ENCODE measurements at places on chromosomes 2 and 18.
A peak's percentile ranks its signal among the peaks of the same experiment; 100 is the strongest.

GRCh38 chr18:25597476-25597875 is 245.5 kb upstream of the ZNF521 start:
- DNase-seq = no peak

GRCh38 chr2:64108666-64109241 is 35.5 kb downstream of the PELI1 start:
- DNase-seq = no peak

- no peak for DNase-seq
Observed at GRCh38 chr18:79627750-79628294, 51.8 kb upstream of the CTDP1 start.

GRCh38 chr18:54604211-54604610 is 13.2 kb downstream of the DYNAP start:
- no peak for DNase-seq

- DNase-seq = peak; percentile 8
Observed at GRCh38 chr2:126952216-126952615, 53.5 kb downstream of the TEX51 start.

- no peak for DNase-seq
Observed at GRCh38 chr2:3454802-3455201, 64.5 kb downstream of the ADI1 start.

DNA sequence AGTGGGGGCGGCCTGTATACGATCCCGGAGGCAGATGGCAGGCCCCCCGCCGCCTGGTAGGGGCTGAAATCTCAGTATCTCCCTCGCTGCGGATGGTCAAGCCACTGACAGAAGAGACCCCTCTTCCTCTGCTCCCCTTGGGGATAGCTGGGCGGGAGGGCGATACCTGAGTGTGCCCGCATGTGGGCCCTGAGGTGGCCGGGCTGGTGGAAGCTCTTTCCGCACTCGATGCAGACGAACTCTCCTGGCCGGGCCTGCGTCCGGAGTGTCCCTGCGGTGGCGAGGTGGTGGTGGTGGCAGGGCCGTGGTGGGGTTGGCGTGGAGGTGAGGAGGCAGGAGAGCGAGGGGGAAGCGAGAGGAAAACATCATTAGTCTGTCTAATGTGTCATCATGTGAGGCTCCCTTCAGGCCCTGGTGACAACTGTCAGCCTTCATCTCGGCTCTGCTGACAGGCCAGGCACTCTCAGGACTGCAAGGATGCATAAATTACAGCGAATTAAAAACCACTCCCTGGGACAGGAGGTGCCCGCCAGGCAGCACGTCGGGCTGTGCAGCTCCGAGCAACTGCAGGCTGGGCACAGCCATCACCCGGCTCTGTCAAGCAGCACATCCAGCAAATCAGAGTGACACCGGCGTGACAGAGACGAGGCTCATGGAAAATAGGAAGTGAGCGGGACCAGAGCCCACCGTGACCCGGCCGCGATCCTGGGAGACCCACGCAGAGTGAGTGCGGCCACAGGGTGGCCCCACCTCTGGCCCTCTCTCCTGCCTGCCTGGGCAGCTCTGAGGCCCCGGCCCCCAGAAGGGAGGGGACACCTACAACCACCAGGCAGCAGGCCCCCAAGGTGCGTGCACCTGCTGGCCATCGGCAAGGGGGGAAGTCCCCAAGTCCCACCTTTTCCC is 123.5 kb downstream of the ZNF516 start:
- no peak for DNase-seq

GRCh38 chr2:138059487-138060300 is 95.4 kb downstream of the HNMT start:
- DNase-seq = peak; percentile 88

DNA sequence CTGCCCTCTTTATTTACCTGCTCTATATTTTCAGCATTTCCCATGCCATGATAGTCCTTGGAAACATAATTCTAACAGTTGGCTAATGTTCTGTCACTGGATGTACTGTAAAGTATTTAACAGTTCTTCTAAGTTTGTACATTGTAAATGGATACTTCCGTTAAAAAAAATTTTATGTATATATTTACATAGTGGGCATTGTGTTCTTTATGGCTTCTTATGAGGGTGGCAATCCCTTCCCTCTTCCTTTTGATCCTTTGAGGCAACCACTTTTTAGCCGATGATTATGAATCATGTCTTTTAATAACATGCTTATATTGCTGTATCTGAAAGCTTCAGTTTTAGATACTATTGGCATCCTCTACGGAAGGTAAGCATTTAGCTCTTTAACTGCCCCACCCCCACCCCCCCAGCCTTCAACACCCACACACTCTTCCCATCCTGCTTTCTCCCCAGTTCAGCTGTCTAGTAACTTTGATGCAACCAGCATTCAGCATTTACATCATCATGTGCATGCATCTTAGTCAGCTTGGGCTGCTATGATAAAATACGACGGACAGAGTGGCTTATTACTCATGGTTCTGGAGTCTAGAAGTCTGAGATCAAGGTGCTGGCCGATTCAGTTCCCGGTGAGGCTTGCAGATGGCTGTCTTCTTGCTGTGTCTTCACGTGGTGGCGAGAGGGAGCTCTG is 21.0 kb upstream of the EDAR start:
- DNase-seq = peak; percentile 38

DNA sequence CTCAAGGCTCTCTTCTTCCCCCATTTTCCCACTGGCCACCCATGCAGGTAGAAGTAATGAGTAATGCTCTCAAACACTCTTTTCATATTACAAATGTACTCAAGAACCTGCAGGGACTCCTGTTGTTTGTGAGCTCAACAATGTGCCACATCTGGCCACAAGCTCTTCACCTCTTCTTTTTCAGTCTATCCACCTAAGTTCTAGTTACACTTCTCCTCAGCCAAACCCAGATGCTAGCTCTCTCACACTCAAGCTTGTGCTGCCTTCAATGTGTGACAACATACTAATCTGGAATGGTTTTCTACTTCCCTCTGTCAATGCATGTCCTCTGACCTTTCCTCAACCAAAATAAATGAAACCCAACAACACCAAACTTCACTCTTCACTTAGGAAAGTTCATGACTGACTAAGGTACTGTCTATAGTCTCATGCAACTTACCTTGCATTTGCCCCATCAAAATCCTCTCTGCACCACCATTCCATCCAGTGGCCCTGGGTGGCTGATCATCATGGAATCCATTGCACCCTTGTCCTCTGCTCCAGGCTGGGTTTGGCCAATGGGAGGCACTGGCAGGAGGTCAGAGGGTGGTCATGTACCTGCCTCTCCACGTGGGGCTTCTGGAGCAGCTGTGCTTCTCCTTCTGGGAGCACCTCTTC is 5.3 kb upstream of the IL18R1 start:
- DNase-seq = no peak

- no peak for DNase-seq
Observed at GRCh38 chr2:220704081-220704480, 868.0 kb downstream of the EPHA4 start.

DNA sequence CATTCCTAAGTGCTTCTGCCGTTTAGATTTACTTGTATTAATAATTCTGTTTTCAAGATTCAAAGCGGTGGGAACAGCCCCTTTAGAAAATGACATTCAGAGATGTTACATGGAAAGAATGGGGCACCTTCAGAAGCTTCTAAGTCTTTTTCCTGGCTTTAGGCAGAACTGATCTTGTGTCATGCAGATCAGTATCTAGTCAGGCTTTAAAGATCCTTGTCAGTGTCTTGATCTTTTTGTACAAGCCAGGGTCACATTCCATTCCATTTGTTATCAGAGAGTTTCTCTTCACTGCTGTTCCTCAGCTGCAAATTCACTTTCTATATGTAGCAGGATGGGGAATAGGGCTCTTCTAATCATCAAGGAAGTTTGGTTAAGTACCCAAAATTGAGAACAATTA is 275.3 kb downstream of the DCC start:
- DNase-seq = no peak

DNA sequence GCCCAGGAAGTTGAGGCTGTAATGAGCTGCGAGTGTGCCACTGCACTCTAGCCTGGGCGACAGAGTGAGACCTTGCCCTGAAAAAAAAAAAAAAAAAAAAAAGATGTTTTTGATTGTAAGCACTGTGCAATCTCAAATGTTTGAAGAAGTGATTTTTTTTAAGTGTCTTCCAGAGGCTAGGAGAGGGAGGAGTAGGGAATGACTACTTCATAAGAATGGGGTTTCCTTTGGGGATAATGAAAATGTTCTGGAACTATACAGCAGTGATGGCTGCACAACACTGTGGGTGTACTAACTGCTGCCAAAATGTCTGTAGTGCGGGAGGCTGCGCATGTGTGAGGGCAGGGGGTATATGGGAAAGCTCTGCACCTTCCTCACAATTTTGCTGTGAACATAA is 83.7 kb downstream of the MCFD2 start:
- no peak for DNase-seq

DNA sequence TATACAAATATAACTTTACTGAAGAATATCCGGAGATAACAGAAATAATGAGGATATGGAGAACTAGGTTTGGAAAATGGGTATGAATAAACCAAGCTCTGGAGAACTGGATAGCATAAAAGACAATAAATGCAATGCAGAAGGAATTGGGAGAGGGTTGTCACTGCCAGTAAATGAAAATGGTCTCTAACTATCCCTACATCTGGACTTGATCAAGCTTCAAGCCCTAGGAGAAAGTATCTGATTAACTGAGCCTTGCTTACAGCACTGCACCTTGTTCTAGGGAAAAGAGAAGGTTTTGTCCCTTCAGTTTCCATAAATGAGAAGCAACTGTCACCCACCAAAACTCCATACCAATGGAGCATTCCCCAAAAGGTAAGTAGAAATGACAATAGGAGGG is 514.6 kb upstream of the ZEB2 start:
- no peak for DNase-seq

DNA sequence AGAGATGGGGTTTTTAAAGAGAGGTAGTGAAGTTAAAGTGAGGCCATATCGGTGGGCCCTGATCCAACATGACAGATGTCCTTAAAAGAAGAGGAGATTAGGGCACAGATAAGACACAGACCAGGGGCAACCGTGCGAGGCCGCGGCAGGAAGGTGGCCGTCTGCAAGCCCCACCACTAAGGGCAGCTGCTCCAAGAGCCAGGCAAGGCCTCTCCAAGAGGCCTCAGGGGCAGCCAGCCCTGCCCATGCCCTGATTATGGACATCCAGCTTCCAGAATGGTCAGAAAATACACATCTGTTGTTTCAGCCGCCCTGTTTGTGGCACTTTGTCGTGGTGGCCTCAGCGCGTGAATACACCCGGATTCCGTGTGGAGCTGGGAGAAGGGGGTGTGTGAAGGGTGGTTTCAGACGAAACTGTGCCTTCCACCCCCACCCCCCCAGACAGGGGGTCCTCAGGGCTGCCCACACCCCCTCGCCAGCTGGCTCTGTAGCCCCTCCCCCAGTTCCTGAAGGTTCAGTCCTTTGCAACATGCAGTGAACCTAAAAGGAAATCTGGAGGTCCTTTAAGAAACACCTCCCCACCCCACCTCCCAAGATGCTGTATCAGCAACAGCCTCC is 74.1 kb upstream of the SMAD7 start:
- no peak for DNase-seq

DNA sequence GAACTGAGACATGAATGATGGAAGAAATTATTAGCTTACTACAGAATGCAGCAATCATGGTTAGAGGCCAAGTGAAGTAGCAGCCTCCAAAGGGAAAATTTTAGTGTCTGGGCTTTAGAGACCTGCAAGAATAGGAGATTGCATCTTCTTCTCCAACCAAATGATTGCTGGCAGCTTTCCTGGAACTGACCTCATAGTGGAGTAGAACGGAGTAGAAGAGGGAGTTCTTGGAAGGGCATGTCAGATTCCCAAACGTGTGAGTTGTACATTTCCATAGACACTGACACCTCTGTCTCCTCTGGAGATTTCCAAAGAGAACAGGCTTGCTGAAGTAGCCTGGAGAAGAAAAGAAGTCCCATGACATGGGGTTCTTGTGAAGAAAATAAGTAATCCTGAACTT is 169.8 kb upstream of the ERBB4 start:
- DNase-seq = no peak

DNA sequence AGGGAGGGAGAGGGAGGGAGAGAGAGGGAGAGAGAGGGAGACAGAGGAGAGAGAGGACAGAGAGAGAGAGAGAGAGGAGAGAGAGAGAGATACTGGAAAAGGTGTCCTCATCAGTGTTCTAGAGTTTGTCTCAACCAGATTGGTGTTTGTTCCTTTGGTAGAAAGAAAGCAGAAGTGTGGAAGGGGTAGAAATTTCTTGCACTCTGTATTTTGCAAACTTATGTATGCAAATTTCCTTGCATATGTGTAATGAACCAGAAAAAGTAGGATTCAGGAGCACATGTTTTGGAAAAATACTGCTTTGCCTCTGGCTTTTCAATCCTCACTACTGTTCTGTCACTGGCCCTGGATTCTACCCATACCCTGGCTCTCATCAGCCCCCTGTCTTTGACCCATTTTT is 1.1 kb upstream of the SP140 start:
- DNase-seq = no peak

- DNase-seq = peak; percentile 14
Observed at GRCh38 chr2:211437396-211437795, 881.0 kb downstream of the CPS1 start.

GRCh38 chr2:205776139-205776538 is 93.8 kb downstream of the NRP2 start:
- peak; percentile 46 for DNase-seq

DNA sequence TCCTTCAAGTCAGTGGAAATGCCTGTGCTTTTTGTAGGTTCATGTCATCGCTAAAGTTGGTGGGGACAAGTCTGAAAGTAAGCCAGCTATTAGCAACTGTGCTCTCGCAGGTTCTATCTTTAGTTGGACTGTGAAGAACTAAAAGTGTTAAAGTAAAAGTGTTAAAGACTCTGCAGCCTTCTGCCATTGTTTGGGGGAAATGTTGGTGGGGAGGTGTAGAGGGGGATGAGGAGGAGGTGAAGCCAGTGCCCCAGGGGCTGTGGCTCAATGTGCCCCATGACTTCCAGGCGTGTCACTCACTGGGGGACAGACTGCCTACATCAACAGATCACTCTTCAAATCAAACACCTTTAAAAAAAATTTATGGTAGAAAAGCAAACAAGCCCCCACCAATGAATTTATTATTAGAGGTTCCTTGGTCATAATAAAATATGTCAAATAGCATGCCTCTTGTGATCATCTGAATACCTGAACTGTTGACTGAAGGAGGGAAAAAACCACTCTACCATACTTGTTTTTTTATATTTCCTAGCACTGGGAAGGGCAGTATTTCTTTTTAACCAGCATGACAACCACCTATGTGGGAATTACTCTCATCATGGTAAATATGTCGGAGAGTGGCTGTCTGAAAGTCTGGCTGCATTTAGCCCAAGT is 19.3 kb downstream of the TGFA start:
- no peak for DNase-seq

All from fibroblast of pulmonary artery (primary cell).